ENCODE measurements at places on chromosomes 16 and 17.
A peak's percentile ranks its signal among the peaks of the same experiment; 100 is the strongest.

DNA sequence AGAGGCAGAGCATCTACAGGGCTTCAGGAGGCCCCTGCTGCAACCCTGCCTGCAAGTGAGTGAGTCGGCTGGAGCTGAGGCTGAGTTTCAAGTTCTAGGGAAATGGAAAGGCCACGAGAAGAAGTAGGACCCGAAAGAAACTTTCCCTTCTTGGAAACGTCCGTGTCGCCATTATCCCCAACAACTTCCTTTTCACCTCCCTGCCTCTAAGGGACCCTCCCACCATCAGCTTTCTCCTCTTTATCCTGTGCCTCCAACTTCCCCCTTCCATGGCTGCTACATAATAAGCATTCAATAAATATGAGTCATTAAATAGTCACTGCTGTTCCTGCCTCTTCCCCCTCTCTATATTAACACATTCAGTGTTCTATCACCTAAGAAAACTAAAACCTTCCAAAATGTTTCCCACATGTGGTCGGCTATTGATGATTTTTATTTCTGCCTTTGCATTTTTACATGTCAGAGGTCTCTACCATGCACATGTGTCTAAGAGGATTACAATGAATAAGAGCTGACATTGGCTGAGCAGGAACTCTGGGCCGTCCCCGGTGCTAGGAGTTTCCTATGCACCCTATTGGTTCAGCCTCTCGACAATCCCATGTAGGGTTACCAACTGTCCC is 115.9 kb upstream of the TNRC6C start:
- peak; percentile 92 for DNase-seq

DNA sequence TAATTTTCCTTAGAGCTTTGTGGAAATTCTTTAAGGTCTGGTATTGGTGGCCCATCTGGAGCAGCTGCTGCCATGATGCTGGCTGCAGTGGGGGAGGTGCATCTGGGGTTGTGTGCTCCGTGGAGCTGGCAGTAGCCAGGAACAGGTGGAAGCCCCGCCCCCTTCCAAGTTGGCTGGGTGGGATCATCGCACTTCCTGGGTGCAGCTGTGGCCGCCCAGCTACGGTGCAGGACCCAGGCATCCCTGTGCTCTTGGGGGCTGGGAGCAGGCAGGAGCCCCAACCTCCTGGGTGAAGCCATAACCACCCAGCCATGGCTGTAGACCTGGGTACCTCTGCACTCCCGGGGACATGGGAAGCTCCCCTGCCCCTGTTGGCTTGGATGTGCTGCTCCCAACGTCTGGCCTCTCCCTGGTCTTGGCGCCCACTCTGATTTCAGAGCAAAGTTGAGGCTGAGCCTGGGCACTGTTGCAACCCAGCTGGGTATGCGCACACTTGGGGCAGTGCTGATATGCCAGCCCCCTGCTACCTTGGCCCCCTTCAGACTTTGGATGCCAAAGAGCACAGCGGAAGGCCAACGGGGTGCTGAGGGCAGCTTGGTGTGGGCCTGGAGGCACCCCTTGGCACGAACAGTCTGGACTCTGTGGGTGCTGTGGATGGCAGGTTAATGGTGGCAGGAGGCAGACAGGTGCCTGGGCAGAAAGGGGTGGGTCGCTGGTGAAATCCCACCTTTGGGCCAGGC is 145.2 kb downstream of the MYO1D start:
- no peak for DNase-seq

- DNase-seq, result no peak
Measured at GRCh38 chr16:1545044-1546040, 11.9 kb downstream of the TMEM204 start.

DNA sequence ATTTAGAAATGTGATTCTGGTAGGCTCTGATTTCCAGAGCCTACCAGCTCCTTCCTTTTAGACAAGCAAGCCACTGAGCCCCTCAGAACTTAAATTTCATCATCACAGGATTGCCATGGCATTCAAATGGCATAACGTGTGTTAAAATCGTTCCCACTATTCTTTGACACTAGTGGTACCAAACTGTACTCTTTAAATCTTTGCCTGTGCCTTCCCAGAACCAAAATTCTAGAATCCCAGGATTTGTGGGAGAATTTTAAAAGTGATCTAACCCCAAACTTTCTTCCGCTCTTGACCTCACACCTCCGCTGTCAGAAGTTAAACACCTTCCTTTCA is 287 bp upstream of the INTS2 start:
- DNase-seq, result no peak

GRCh38 chr17:7856011-7856810 is 1.1 kb downstream of the NAA38 start:
- DNase-seq, result peak; percentile 36

GRCh38 chr16:74199842-74200124 is 96.8 kb upstream of the PSMD7 start:
- DNase-seq, result no peak

- DNase-seq, result no peak
Measured at GRCh38 chr16:24978370-24978914, 36.7 kb downstream of the ARHGAP17 start.

DNA sequence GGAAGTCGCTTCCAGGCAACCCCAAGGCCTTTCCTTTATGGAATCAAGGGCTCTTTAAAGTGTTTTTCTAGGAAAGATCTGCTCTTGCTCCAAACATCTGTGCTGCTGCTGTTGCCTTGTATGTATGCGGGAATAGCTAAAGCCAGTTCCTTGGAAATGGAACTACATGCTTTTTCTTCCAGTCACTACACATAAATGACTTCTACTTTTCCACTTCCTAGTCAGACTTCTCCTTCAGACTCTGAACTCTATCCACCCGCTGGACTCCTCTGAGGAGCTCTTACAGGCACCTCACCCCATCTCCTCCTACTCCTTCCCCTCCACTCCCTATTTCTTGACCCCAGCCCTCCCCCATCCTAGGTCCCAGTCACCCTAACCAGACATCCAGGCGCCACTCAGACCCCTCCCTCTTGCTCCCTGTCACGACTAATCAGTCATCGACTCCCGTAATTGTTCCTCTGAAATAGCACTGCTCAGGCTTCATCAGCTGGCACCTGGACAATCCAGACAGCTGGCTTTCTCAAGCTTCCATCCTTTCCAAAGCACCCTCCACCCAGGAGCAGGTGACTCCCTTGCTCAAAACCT is 15.0 kb upstream of the PEMT start:
- peak; percentile 20 for DNase-seq

DNA sequence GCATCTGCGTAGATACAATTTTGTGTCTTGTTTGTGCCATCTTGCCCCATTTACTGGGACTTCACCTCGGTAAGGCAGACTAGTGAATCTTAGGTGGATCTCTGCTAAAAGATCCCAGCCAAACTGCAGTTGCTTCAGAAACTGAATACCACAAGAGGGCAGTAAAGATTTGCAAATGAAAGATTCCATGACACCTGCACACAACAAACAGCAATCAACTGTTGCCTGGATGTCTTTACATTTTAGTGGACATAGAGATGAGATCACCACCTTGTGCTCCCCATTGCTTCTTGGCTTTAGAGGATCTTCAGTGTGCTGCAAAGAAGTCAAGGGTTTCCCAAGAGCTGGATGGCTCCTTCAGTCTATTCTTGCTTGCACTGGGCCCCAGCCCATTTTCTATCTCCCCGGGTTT is 119.2 kb upstream of the CACNG5 start:
- peak; percentile 25 for DNase-seq

DNA sequence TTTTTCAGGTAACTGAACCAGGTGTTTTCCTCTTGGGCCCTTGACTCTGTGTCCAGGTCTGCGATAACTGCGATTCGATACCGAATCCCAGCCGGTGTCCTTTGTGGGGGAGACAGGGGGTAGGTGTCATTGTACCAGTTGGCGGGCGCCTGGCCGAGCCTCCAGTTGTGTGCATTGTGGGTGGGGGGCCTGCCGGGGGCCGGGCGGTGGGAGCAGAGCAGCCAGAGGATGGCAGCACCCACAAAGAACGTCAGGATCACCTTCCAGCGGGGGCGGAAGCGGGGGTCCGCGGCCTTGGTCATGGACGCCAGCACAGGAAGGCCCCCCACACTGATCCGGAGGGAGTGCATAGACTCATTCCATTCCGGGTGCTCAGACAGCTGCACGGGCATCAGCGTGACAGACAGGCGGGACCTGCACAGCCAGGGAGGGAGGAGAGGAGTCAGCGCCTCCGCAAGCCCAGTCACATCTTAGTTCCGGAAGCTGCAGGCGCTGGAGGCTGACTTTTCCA is 12.3 kb downstream of the CANT1 start:
- no peak for DNase-seq

DNA sequence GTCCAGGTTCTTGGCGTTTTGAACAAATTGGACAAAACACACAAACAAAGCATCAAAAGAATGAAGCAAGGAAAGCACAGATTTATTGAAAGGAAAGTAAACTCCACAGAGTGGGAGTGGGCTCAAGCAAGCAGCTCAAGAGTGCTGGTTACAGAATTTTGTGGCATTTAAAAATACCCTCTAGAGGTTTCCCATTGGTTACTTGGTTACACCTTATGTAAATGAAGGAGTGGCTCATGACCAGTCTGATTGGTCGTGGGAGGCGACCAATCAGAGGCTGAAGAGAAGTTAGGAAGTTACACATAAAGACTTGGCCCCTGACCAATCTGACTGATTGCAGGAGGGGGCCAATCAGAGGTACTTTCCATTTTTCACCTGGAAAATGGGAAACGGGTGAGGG is 1373.8 kb upstream of the GOT2 start:
- no peak for DNase-seq

- no peak for DNase-seq
Measured at GRCh38 chr17:80347948-80348351, 67.0 kb upstream of the ENDOV start.

- no peak for DNase-seq
Measured at GRCh38 chr16:24745791-24746190, 16.3 kb downstream of the TNRC6A start.

DNA sequence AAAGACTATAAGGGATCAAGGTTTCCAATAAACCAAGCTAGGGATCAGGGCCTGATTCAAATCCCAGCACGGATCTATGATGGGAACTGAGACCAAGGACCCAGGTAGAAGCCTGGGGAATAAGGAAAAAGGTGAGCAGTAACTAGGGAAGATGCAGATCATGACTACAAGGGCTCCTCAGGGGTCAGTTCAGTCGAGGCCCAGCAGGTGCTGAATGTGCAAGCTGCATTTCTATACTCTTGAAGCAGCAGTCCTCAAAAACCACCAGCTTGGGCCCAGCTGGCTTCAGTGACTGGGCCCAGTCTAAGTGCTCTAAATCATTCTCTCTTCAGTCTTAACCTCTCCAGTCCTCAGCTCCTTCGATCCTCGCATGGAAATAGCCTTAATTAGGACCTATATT is 228.8 kb upstream of the AXIN2 start:
- DNase-seq, result no peak

DNA sequence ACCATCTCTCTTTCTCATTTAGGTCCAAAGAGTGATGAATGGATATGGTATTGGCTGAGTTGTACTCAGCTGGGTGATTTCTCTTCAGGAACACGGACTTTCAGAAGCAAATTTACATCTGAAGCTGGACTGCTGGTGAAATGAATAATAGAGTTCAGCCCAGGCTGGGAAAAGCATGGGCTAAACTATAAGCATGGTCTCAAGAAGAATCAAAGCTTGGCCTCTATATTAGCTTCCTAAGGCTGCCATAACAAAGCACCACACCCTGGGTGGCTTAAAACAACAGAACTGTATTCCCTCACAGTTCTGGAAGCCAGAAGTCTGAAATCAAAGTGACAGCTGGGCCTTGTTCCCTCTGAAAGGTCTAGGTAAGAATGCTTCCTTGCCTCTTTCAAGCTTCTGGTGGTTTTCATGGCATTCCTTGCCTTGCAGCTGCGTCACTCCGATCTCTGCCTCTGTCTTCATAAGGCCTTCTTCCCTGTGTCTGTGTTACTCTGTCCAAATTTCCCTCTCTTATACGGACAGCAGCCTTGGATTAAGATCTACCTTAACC is 89.8 kb upstream of the CES5A start:
- no peak for DNase-seq

GRCh38 chr17:46890638-46891037 is 32.3 kb upstream of the GOSR2 start:
- no peak for DNase-seq

GRCh38 chr16:66910175-66910940 is 8.3 kb downstream of the CDH16 start:
- DNase-seq, result no peak

DNA sequence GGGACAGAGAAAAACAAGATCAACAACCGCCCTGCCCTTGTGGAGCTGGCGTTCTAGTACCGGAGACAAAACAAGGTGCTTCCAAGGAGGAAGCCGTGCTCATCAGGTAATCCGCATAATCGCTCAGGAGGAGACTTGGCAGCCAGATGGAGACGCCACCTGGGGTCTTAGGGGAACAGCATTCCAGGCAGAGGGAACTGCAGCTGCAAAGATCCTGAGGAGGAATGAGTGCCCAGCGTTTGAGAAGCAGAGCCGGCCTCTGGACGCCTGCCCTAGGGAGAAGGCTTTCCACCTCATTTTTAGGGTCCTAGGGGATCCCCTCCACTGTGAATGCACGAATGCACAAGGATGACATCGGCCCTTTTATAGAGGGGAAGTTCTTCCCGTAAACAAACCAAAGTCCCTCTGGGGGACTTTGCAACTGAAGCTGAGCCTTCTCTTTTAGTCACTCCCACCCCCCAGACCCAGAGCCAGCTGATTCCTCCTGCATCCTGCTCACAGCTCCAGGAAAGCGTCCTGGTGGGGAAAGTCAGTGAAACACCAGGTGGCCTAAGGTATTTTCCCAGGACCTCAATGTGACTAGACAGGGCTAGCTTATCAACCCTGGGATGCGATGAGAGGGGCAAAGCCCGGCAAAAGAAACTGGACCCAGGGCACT is 13.2 kb upstream of the MPRIP start:
- DNase-seq, result no peak

- DNase-seq, result no peak
Measured at GRCh38 chr16:51816929-51817328, 665.9 kb upstream of the SALL1 start.

- DNase-seq, result no peak
Measured at GRCh38 chr17:17966399-17966798, 5.8 kb downstream of the TOM1L2 start.

- DNase-seq, result no peak
Measured at GRCh38 chr17:56804454-56804853, 29.3 kb downstream of the C17orf67 start.

DNA sequence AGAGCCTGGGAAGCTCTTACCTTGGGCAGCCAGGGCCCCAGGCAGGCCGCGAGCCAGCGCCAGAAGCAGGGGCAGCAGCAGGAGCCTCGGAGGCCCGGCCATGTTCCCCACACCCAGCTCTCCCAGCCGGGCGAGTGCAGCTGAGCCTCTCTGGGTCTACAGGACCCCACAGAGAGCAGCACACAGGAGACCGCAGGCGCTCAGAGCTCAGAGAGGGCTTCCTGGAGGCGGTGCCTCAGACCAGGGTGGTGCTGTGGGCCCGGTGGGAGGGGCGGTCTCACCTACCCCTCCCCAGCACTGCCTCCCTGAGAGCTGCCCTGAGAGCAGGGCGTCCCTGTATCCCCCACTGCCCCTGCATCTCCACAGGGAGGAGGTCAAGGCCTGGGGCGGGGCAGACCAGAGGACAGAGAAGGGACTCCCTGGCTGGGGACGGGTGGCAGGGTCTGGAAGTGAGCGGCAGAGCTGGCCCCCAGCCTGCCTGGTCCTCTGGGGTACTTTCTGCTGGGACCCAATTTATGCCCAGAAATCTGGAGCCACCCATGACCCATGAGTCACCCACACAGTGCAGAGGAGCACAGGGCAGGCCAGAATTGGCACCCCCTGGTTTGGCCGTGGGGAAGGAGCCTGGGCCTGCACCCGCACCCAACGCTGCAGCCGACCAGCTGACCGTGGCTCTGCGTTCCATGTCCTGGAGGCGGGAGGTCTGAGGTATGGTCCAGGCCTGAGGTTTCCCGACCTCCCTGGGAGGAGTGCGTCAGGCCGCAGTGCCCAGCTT is at the start of gene CD7:
Gene CD7 (minus strand): TSS at position 215 of the 775 bp plus-strand sequence. CDS start 113 bp downstream, at position 102.
- DNase-seq, result no peak

All from inflammatory macrophage treated with lipopolysaccharide for 4 hours (primary cell).